SW 1271 (cell line): ENCODE measurements at places on chromosomes 12 and 14.

- no peak for DNase-seq
Measured at GRCh38 chr12:121489874-121490273, 90.0 kb downstream of the RNF34 start.

GRCh38 chr12:6370994-6371754 lies 4.2 kb downstream of the SCNN1A start:
- peak; percentile 88 for DNase-seq

DNA sequence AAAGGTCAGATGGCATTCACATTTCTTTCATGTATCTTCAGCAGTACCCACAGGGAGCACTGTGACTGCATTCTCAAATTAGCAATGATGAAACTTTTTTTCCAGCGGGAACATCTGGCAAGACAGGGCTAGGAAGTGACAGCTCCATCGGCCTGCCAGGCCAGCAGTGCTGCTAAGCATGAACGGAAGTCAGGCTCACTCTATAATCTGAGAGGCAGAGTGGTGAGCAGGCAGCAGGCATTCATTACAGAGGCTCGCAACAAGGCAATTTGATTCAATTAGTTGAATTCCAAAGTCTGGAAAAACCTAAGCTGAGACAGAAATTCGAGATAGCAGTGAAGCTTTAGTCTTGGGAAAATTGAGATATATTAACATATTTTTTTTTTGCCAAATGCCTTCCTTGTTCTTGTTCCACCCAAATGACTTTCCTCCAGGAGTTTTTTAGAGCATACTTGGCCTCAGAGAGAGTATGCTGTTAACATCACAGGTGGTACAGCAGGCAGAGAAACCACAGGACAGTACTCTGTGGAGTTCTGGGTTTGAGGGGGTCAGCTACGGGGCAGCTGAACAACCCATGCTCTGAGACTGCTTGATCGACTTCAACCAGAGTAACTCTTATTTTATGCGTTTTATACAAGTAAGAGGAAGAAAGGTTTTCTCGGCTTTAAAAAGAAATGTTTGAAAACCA lies 414.9 kb downstream of the APAF1 start:
- DNase-seq: no peak

- DNase-seq: no peak
Measured at GRCh38 chr14:91175291-91176201, 61.7 kb downstream of the DGLUCY start.
